Hematopoietic multipotent progenitor cell (in vitro differentiated cells): ENCODE measurements at places on chromosomes 2 and 18.

GRCh38 chr2:59693231-59693959, 860.1 kb downstream of the BCL11A start:
- no peak for DNase-seq

GRCh38 chr2:230220347-230220969, 674 bp upstream of the SP110 start:
- DNase-seq: no peak

GRCh38 chr2:20675701-20676352, 8.9 kb downstream of the GDF7 start:
- DNase-seq: no peak

GRCh38 chr2:66846887-66847286, 412.0 kb downstream of the MEIS1 start:
- no peak for DNase-seq

GRCh38 chr2:1609040-1609439, 135.3 kb downstream of the PXDN start:
- no peak for DNase-seq

- no peak for DNase-seq
Measured at GRCh38 chr2:189702071-189702470, 27.6 kb downstream of the ANKAR start.

GRCh38 chr2:82224301-82224940, 1919.9 kb upstream of the LRRTM1 start:
- DNase-seq: no peak

DNA sequence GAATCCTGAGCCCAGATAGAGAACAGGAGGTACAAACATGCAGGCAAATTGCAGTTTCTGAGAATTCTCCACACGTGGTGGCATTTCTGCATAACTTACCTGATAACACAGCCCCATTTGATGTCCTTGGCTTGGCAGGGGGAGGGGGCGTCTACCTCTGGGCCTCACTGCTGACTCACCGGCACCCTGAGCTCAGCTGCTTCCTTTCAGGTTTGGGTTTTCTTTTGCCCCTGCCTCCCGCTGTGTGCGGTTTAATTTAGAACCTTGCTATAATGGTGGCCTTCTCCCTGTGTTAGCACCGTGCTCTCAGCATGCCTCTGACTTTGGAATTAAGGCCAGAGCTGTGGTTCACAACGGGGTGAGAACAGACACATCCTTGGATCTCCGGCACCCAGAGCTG, 4.4 kb downstream of the CTIF start:
- DNase-seq: peak; percentile 43

GRCh38 chr2:126887506-126887905, 11.2 kb upstream of the TEX51 start:
- DNase-seq: no peak

GRCh38 chr2:148022351-148022750, 1.5 kb downstream of the MBD5 start:
- DNase-seq: no peak

- no peak for DNase-seq
Measured at GRCh38 chr2:239463541-239464165, 62.8 kb upstream of the HDAC4 start.

DNA sequence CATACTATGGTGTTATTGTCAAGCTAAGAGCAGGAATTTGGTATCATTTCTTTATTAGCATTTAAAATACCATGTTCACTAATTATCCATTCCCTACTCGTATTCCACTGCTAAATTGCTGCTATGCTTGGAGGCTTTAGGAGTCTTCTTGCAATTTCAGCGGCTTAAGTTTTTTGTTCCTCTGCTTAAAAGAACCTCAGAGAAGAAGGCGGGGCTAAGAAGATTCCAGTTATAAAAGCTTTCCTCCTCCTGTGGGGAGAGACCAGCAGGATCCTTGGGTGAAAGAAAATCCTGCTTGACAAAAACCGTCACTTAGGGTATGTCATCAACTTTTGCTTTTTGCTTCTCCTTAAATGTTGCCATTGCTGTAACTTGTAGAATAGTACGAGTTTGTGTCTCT, at the start of gene TRPM8:
TRPM8 (plus strand) TSS at position 258 of the 400 bp plus-strand sequence. CDS start 9,165 bp downstream, outside the sequence.
- DNase-seq: no peak

DNA sequence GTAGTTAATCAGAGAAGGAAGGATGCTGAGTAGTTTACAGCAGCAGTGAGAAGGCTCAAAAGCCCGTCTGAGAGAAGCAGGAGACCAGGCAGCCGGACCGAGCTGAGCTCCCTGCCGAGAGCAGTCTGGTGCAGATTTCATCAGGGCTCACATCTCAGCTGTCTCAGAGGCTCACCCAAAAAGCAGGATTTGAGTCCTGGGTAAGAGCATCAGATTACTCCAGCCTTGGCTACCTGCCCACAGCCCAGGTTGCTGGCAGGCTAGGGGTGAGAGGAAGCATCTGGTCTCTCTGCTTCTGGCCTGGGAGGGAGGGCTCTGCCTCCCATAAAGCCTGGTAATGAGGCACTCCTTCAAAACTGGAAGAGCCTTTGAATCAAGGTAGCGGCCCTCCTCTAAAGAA, 140.5 kb downstream of the ST6GAL2 start:
- peak; percentile 90 for DNase-seq

DNA sequence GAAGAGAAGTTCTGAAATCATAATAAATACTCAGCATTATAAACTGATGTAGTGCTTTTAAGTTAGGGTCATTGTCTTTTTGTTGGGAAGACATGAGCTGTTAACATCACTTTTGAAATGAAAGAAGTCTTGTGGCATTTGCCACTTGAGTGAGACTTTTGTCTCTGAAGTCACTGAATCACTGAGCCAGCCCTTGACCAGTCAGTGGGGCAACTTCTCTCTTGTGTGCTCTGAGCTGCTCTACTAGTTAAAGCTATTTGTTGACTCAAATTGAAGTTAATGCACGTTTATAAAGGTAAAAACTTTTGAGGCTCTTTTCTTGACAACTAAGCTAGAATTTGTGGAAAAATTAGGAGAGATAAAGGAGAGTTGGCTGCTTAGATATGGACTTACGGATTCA, 6.7 kb downstream of the WDR43 start:
- no peak for DNase-seq

DNA sequence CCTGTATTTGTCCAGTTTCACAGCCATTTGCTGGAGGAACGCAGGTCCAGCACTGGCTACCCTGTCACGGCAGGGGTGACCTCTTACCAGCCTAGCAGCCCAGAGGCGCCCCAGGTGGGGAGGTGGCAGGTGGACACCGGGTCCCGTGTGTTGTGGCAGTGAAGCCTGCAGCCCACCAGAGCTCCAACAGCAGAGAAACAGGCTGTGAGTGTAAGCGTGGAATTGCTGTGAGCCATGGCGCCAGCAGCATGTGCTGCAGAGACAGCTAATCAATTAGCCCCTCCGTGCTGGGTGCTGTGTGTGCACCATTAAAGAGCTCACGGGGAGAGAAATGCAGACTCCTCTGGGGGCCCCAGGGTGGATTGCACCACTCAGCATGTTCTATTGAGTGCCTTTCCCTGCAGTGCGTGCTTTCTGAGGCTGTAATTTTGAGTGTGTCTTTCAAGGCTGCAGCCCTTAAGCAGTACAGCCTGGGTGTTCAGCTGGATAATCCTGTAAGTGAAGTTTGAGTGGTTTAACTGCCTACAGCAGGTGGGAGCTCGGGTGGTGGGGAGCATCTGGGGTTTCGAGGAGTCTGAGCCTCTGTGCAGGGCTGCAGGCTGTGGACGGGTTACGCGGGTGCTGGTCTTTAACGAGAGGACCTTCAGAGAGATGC, 15.9 kb downstream of the RTP5 start:
- no peak for DNase-seq

DNA sequence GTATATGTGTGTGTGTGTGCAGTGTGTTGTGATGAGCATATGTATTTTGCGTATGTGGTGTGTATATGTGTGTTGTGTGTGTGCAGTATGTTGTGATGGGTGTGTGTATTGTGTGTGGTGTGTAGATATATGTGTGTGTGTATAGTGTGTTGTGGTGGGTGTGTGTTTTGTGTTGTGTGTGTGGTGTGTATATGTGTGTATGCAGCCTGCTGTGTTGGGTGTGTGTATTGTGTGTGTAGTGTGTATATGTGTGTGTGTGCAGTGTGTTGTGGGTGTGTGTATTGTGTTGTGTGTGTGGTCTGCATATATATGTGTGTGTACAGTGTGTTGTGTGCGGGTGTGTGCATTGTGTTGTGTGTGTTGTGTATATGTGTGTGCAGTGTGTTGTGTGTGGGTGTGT, 23.9 kb downstream of the ACKR3 start:
- no peak for DNase-seq

DNA sequence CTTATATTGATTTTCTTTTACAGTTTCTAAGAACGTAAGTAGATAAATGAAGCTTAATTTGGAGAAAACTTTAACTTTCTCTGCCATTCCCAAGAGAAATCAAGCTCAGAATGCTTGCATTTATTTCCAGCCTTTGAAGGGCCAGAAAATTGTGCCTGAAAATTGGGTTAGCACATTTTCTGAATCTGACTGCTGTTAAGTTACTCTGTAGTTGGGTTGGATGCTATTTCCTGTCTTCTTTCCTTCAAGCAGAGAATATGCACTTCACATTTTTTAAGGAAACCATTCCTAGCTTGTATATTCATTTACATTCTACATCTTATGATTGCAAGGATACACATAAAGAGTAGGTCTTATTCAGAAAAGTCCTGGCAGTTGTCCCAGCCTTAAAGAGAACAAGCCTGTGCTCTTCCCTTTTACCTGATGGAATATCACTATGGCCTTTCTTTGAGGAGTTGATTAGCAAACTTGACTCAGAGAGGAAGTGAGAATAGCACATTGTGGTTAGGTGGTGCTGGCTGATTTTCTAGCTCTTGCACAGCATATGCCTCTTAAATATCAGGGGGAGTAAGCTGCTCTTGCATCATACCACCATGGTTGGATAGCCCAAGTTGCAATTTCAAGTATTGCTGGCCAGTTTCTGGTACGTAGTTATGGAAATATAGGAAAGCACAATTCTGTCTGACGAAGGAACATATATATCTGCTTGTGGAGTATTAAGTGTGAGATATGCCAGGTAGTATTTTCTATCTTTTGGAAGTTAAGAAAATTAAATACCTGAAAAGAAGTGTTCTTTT, 133.7 kb downstream of the COMMD1 start:
- peak; percentile 70 for DNase-seq

GRCh38 chr2:184765112-184765895, 167.0 kb downstream of the ZNF804A start:
- peak; percentile 55 for DNase-seq

DNA sequence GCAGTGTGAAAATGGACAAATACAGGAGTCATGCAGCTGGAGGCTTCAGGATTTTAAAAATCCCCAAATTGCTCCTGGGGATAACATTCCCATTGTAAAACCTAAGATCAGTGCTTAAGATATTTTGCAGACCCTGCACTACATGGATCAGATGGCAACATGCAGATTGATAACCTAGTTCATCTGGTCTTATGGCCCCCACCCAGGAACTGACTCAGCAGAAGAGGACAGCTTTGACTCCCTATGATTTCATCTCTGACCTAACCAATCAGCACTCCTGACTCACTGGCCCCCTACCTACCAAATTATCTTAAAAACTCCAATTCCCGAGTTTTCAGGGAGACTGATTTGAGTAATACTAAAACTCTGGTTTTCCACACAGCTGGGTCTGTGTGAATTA, 20.0 kb downstream of the SRBD1 start:
- no peak for DNase-seq

- DNase-seq: no peak
Measured at GRCh38 chr18:3667255-3668137, 217.5 kb downstream of the TGIF1 start.

GRCh38 chr2:223166983-223167650, 115.1 kb downstream of the KCNE4 start:
- no peak for DNase-seq

DNA sequence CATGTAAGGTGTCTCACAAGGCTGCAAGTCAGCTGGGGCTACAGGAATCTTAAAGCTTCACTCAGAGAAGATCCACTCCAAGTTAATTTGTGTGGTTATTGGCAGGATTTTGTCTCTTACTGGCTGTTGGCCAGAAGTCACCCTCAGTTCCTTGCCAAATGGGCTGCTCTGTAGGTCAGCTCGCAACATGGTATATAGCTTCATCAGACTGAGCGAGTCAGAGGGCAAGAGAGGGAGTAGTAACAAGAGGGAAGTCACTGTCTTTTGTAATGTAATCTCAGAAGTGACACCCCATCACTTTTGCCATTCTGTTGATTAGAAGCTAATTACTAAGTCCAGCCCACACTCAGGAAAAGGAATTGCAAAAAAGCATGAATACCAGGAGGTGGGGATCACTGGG, 119.5 kb downstream of the LRRTM1 start:
- DNase-seq: no peak

- no peak for DNase-seq
Measured at GRCh38 chr18:48326901-48327675, 82.1 kb downstream of the ZBTB7C start.

DNA sequence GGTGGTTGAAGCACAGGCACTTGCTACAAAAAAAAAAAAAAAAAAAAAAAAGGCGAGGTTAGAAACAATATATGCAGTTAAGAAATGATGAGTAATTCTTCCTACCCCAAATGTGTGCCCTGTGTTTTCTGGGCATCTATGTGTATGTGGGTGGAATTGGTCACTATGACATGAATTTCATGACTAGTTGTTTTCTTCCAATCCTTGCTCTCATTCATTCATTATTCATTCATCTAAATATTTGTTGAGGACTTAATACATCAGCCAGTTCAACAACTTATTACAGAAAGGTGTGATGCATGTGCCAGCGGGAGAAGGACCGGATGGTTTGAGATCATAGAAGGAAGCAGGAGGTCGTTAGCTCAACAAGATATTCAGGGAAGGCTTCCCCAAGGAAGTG, 8.3 kb upstream of the EGR4 start:
- DNase-seq: no peak

- DNase-seq: no peak
Measured at GRCh38 chr2:126775300-126775985, 119.5 kb downstream of the GYPC start.

- no peak for DNase-seq
Measured at GRCh38 chr2:27078267-27079194, at the start of gene EMILIN1. Gene EMILIN1, plus strand, starts transcription at chr2:27078615. Its CDS starts 451 bp downstream, at chr2:27079066.

DNA sequence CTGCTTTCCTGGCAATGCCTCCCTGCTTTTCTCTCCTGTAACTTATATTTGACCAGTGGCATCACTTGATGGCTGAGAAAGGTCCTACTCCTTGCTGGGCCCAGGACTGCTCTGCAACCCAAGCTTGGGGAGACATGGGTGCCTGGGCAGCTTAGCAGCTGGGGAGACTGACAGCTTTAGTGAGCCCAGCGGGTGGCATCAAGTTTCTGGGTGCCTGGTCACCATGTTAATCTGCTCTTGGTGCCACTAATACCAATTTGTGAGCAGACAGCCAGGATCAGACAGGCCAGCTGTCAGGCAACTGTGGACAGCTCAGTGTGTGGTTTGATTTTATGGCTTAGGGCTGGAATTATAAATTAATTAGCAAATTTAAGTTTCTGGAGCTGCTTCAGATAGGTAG, 144.8 kb upstream of the GLI2 start:
- DNase-seq: no peak

- DNase-seq: peak; percentile 17
Measured at GRCh38 chr2:190413421-190413820, 5.3 kb downstream of the MFSD6 start.
